ENCODE measurements at places on chromosomes 11 and 22.

DNA sequence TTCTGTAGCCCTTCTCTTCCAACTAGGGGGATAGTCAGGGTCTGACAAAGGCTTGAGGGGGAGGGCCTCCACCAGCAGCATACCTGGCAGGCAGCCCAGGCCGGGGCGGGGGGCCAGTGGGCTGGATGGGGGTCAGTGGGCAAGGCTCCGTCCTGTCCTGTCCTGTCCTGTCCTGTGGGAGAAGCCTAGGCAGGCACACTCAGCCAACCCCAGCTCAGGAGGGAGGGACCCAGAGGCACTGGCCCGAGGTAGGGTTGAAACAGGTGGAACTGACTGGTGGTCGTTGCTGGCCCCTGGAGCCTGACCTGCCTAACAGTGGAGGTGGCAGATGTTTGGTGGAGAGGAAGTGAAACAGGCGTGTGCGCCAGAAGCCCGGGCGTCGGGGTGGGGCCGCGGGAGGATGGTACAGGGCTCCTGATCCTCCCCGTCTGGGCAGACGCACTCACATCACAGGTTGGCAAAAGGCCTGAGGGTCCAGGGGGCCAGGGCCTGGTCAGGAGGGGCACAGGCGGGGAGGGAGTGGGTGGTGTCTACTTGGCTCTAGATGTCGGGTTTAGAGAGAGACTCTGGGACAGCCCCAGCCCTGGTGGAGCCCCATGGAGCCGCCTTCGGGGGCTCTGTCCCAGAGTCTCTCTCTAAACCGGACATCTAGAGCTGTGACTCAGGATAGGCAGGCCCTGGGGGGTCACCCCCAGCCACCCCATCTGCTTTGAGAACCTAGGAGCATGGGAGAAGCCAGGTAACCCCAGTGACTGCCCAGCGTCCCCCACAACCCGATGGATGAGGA, 32.5 kb upstream of the GRAMD4 start:
- DNase-seq: no peak

GRCh38 chr11:26331911-26332571, at the start of gene ANO3:
Gene ANO3, plus strand, starts transcription at chr11:26332130. Its CDS starts 146 bp downstream, at chr11:26332276.
- DNase-seq: peak; percentile 84

GRCh38 chr11:64382586-64382985, 23.6 kb downstream of the RPS6KA4 start:
- DNase-seq: no peak

- DNase-seq: no peak
Observed at GRCh38 chr11:10866893-10867331, 9.1 kb upstream of the ZBED5 start.

GRCh38 chr11:113103932-113104690, 142.9 kb downstream of the NCAM1 start:
- no peak for DNase-seq

DNA sequence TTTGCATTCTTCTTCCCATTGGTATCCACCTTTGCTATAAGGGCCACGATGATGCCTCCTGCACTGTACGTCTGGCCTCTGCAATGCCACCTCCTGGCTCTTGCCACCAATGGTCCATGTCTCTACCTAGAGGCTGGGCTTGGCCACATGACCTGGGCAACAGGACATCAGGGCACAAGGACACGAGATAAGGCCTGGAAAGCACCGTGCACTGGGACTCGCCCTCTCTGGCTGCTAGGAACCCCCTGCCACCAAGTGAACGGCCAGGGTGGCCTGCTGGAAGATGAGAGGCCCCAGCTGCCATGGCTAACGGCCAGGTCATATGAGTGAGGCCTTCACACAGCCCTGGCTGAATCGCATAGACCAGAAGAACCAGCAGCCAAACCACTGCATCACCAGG, 87.4 kb downstream of the TRMU start:
- DNase-seq: no peak

All from right renal cortex interstitium (tissue), 3 donors.